Inflammatory macrophage treated with lipopolysaccharide for 1 hour (primary cell): ENCODE measurements at places on chromosomes 4 and X.

DNA sequence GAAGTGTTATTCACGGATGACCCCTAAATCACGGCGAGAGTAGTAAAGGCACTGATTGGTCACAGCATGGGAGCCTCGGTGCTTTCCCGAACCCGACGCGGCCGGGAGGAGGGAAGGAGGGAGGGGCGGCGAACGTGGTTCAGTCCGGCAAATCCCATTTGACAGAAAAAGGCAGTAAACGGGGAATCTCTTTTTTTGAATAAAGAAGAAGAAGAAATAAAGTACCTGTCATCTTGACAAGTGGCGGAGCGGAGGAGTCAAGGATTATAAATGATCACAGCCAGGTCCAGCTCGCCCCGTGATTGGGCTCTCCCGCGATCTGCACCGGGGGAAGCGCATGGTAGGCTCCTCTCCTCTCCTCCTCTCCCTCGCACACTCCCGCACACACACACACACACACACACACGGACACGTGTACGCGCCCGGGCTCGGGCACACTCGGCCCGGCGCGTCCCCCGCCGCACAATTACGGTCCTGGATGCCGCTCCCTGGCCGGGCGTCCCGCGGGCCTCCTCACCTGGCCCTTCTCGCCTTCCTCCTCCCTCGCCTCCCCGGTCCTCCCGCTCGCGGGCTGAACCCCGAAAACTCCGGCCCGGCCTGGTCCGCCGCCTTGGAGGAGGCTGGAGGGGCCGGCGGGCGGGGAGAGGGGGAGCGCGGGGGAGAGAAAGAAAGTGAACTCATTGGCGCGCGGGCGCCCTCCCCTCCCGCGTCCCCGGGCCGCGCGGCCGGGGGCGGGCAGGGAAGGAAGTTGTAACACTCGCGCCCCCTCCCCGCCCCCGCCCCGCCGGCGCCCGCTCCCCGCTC, 99.2 kb upstream of the TENM3 start:
- no peak for DNase-seq

GRCh38 chr4:108170631-108171338, 2.1 kb upstream of the LEF1 start:
- DNase-seq = no peak

DNA sequence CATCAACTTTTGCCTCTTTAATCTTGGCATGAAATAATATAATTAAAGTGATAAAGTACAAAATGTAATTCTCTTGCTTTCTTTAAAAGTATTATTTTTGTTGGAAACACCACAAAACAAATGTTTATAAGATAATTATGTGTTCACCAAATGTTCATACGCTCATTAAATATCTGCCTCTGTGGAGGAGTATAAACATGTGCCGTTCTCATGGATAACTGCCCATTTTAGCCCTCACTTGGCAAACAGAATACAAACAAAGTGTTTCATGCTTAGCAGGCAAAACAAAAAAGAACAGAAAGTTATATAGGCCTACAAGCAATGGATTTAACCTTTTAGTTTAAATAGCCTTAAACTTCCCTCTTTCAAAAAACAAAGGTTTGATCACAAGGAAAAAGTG, 800.5 kb upstream of the DIAPH2 start:
- DNase-seq = no peak

DNA sequence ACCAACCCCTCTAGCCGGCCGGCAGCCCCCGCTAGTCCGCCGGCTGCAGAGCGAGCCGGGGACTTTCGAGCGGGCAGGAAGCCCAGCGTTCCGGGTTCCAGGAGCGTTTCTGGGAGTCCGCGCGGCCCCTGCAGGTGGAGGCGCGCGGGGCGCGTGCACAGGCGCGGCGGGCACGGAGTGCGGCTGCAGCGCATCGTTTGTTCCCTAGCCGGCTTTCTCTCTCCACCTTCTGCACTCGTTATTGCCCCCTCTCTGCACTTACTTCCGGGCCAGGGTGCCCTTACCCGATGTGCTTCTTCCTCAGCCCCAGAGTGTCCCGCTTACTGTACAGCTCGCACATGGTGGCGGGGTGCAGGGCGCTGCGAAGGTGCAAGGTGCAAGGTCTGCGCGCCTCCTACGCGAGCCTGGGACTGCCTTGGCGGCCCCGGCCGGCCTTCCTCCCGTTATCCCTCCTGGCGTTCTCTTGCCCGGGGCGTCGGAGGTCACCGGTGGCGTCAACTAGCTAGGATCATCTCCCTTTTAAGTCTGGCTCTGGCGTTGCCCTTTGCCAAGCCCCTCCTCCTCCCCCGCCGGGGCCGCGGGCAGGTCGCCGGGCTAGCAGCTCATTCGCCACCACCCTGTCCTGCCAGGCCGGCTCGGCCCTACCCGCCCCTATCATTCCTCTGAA, at the start of gene ETNPPL:
TSS of gene ETNPPL (minus strand) at position 495 of the 667 bp plus-strand sequence. CDS start at position 340, 155 bp downstream.
- no peak for DNase-seq

DNA sequence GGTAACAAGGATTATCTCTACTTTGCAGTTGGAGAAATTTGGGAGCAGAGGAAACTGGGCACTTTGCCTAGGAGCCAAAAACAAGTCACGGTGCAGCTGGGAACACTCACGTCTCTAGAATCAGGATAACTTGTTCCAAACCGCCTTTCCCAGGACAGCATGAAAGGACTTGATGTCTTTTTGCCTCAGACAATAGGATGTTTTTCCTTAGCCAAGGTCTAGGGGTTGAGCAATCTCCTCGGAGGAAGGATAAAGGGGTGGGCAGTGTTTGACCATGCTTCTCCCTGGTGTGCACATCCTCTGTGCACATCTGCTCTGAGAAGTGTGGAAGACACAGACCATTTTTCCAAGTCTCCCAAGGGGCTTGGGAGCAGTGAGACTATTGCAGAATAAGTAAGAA, 1.7 kb upstream of the SPARCL1 start:
- no peak for DNase-seq

DNA sequence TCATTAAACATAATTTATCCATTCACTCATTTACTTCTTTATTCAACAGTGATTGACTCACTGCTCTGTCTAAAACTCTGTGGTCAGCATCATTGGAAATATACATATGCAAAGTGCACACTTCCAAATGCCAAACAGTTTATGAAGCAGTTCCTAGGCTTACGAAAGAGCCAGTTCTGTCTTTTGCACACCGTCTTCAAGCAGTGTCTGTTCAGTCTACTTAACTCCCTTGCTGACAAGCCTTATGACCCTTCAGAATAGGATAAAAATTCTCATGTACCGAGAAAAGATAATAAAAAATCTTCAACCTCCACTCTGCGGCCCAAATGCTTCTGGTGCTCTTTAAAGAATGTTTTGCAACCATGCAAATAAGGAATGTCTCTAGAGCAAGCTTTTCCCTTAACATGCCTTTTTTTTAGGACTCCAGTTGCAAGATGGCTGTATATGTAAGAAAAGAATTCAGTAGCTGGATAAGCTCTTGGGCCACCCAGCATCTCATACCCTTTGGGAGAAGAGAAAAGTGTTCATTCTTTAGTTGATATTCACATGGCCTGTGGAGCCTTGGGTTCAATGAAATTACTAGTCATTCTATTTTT, 1037.0 kb upstream of the SLIT2 start:
- DNase-seq = no peak

GRCh38 chrX:53435997-53436396, 1.8 kb upstream of the HSD17B10 start:
- DNase-seq = peak; percentile 42

- DNase-seq = no peak
These were observed 50.9 kb downstream of the MED28 start for GRCh38 chr4:17665346-17665745.

- DNase-seq = no peak
These were observed 147.2 kb downstream of the SHROOM3 start for GRCh38 chr4:76582074-76582816.

- peak; percentile 56 for DNase-seq
These were observed 9.5 kb downstream of the AMBN start for GRCh38 chr4:70601422-70602039.

GRCh38 chr4:175986668-175987067, 79.0 kb upstream of the WDR17 start:
- DNase-seq = no peak

GRCh38 chrX:30786374-30786773, 102.7 kb downstream of the TAB3 start:
- DNase-seq = no peak

- DNase-seq = no peak
These were observed 141.6 kb downstream of the KCNIP4 start for GRCh38 chr4:21806991-21807390.

GRCh38 chr4:40594261-40595178, 35.1 kb downstream of the RBM47 start:
- DNase-seq = no peak

DNA sequence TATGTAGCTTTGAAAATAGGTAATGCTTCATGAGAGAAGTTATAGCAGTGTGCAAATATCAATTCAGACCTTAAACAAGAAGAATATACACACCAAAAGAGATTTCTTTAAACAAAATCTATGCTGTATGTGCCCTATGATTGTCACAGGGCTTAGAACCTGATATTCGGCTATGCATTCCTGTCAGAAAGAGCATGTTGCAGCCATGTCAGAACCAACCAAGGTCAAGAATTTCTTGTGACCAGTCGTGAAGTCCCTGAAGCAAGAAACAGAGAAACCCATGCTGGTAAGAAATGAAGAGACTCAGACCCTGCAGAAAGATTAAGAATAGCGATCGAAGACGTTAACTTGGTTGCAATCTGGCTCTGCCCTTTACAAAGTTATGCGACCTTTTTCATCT, 210.3 kb upstream of the SPIN4 start:
- DNase-seq = no peak

- no peak for DNase-seq
These were observed 49.2 kb downstream of the CRLF2 start for GRCh38 chrX:1163231-1163630.

DNA sequence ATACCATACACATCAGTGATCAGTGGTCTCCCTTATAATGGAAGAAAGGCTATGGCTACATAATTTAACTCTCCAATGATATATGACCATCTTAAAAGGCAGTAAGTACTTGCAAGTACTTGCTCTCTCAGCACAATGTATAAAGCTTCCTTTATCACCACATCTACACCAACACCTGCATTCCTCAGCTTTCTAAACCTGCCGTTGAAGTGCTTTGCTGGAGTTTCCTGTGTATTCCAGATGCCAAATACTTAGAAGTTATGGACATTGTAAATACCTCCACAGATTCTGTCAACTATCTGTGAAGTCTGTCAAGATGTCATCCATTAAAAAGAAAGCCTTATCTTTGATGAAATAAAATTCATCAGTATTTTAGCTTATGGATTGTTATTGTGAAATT, 335.0 kb upstream of the GALNTL6 start:
- DNase-seq = no peak

DNA sequence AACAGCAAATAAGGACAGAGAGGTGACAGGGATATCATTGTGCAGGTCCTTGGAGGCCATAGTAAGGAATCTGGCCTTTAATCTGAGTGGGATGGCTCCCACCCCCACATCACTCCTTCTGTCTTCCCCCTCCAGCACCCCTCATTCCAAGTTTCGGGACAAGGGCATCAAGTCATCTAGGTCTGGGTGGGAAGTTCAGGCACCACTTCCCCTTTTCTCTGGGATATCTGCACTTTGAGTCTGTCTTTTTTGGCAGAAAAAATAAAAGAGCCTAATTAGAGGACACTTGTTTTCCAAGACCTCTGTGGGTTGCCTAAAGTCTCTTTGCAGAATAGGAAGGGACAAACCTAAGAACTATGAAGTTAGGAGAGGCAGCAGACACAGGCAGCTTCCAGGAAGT, 60.1 kb downstream of the FUNDC1 start:
- no peak for DNase-seq
